Stimulated activated CD4-positive, alpha-beta T cell treated with anti-CD3 and anti-CD28 coated beads, Interleukin-15, amount 100 ng/mL, for 48 hours (primary cell): ENCODE measurements at places on chromosomes 3 and 15.

GRCh38 chr3:27485866-27486265 lies 1.7 kb upstream of the SLC4A7 start:
- DNase-seq, result no peak

- DNase-seq, result no peak
Measured at GRCh38 chr3:8457039-8457438, 44.6 kb upstream of the LMCD1 start.

DNA sequence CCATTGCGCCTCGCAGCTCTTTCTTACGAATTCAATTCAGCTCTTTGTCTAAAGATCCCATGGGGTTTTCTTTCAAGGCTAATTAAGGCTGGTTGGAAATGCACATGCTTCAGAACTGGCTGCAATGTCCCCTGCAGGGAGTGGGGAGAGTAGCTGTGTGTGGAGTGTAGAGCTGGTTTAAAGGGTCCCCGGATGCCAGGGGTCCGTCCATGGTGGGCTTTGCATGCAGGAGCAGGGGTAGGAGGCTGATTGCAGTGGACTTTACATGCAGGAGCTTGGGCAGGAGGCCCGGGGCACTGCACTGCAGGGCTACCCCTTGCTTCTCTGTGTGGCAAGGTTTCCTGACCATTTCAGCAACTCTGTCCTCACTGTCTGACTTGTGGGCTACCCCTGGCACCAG lies 261.6 kb upstream of the LYSMD4 start:
- DNase-seq, result no peak

GRCh38 chr3:111033470-111034050 lies 38.1 kb upstream of the NECTIN3 start:
- DNase-seq, result no peak

DNA sequence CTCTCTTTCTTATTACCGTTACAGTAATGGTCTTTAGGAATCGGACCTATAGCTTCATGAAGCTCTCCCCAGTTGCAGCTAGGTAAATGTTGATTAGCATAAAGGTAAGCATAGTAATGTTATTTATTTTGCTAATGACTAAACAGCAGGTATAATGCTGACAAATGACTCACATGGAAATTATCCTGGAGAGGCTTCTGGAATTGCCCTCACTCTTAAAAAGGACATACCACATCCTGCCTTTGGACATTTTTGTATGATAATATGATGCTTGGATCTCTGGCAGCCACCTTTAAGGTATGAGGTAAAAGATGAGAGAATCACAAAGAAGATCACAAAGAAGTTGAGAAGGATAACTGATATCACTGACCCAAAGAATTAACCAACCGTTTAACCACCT lies 238.6 kb downstream of the CHL1 start:
- no peak for DNase-seq

DNA sequence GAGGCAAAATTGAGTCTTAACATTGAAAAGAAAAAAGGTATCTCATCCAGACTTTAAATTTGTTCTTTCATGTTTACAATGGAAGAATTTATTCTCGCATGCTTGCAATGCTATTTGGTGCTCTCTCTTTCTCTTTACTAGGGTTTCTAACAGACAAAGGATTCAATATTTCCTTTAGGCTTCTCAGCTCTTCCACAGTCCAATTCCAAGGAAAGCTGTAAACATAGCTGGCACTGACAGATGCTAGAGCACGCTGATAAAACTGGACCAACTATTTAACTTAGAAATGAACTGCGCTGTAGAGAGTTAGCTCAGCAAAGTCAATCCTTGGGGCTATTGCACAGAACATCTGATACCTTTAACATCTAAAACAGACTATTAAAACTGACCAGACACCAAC lies 81.3 kb downstream of the PDZRN3 start:
- DNase-seq, result no peak
